ENCODE measurements at places on chromosomes 13 and 19. TPM values are rescaled to one million over a fixed set of nuclear protein-coding genes. Genes with fewer than 3 reads are reported as not detected.

Gene PRRG2
- 0.94 TPM for total RNA-seq

Gene CEBPA
- total RNA-seq = 11.2 TPM

Gene CD79A
- 0.66 TPM for total RNA-seq

Gene GPR183
- total RNA-seq = not detected

Gene CD70
- 21.5 TPM for total RNA-seq

Gene ZNF208
- total RNA-seq = not detected

Gene GFY
- total RNA-seq = 0.14 TPM

Gene LIM2
- total RNA-seq = not detected

Gene ACP5
- not detected for total RNA-seq

Gene ATXN8OS
- total RNA-seq = not detected

Gene SOX21
- 0.49 TPM for total RNA-seq

Gene DAND5
- total RNA-seq = not detected

Gene PSG1
- 0.22 TPM for total RNA-seq

Gene PLPPR3
- 5.6 TPM for total RNA-seq

Gene FBXO17
- 86.0 TPM for total RNA-seq

Gene PINLYP
- total RNA-seq = 0.18 TPM

Gene HMG20B
- total RNA-seq = 66.7 TPM

Gene SLC25A23
- total RNA-seq = 21.7 TPM

Gene RXFP2
- total RNA-seq = not detected

Gene BSPH1
- total RNA-seq = not detected

Gene ACTMAP
- 18.6 TPM for total RNA-seq

Gene SIGLEC11
- total RNA-seq = not detected

Gene C5AR1
- total RNA-seq = 2.3 TPM

Gene ZNF8
- 0.93 TPM for total RNA-seq

Gene PRSS57
- not detected for total RNA-seq

Gene ZNF416
- total RNA-seq = 6.0 TPM

Gene SELENOW
- total RNA-seq = 172 TPM

Gene GPR4
- 0.44 TPM for total RNA-seq

Gene ZNF536
- total RNA-seq = not detected

Gene PDE4C
- not detected for total RNA-seq

Gene ELSPBP1
- total RNA-seq = not detected

Gene NKPD1
- 0.13 TPM for total RNA-seq

Gene CYP4F11
- total RNA-seq = 5.6 TPM

Gene RAB8A
- 52.2 TPM for total RNA-seq

Gene CAPN12
- total RNA-seq = 6.0 TPM

Gene KLK2
- not detected for total RNA-seq

Gene SYCN
- not detected for total RNA-seq

Gene TEX101
- total RNA-seq = not detected

Gene HSD17B14
- total RNA-seq = 14.8 TPM

Gene LILRB3
- 0.07 TPM for total RNA-seq

Gene ANO8
- 1.6 TPM for total RNA-seq

Gene CEACAM3
- total RNA-seq = not detected

Gene KLK6
- 1.1 TPM for total RNA-seq

Gene SCEL
- total RNA-seq = 0.78 TPM

Gene ADAMTSL5
- total RNA-seq = 2.7 TPM

Data from A549 treated with ZK216348 at 1 μM for 4 hours (cell line).